Stimulated activated CD4-positive, alpha-beta T cell treated with anti-CD3 and anti-CD28 coated beads, Interleukin-1b, Interleukin-23, amount 100 ng/mL, for 24 hours (primary cell): ENCODE measurements at places on chromosomes 11 and 22.

DNA sequence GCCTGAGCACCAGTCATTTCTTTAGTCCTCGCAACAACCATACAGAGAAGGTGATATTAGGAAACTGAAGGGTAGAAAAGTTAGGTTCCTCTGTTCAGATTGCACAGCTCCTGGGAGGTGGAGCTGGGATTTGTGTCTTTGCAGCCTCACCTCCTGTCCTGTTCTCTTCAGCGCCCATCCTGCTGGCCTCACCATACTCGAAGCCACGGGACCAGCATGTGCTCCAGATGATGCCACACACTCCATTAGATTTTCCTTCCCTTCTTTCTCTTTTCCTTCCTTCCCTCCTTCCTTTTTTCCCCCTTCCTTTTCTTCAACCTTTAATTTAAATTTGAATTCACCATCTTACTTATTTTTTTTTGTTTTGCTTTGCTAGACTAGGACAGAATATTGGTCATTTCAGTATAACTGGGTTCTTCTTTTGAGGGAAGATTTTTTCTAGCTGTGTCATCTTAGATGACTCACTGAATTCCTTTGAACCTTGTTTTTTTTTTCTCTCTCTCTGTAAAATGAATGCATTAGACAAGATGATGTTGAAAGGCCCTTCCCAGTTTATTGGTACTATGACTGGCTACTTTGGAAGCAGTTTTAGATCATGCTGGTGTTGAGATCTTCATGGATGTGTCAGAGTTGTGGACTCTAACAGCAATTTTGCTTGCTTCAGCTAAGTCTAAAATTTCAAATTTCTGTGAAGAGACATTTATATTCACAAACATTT, 662.5 kb upstream of the TENM4 start:
- no peak for DNase-seq

- DNase-seq: no peak
Measured at GRCh38 chr11:38278457-38279141, 1680.6 kb upstream of the RAG2 start.

DNA sequence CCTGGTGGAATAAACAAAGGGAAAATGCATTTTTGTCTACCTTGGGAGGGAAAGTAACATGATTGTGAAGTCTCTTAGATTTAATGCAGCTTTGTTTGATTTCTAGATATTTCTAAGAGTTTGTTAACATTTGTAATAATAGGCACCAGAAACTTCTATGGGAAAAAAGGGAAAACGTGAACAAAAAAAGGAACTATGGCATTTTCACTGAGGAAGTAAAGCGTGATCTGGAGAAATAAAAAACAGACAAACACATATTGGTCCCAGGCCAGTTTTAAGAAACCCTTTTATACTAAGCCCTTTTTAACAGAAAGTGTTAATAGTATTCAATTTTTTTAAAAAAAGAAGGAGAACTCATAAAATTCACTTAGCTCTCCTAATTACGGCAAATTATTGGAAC, 6.9 kb upstream of the MS4A7 start:
- DNase-seq: no peak

GRCh38 chr11:9626496-9627394, 37.1 kb upstream of the SWAP70 start:
- DNase-seq: no peak

DNA sequence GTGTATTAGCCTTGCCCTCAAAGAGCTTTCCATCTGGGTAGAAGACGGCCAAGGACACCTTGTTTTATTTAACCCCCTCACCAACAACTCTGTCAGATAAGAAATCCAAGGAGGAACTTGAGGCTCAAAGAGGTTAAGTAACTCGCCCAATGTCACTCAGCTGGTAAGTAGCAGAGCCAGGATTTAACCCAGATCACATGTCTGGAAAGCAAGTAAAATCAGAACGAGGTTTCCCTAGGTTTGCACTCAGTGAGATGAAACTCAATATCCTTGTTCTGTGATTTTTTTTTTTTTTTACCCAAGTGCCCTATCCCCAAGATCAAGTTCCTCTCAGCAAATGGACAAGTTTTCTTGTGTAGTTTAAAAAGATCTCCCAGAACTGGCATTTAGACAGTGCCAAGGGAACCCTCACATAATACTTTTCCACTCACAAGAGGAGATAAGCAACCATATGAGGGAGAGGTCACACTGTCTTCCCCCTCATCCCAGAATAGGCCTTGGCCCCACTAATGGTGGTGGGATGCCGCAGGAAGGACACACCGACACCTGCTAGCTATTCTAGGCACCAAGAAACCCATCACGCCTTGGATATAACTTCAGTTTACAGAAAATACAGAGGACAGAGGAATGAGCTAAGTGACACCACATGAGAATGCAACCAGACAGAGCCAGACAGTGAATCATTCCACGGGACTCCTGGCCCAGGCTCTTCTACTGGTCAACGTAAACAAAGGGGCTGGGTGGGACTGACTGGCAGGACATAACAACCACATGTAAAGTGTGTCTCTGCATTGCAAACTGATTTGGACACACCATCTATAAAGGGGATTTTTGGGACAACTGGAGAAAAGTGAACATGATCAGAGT, 8.6 kb upstream of the ARAP1 start:
- no peak for DNase-seq

- no peak for DNase-seq
Measured at GRCh38 chr22:41513391-41513790, 30.9 kb downstream of the POLR3H start.

- no peak for DNase-seq
Measured at GRCh38 chr11:57162179-57162898, 19.4 kb upstream of the LRRC55 start.

GRCh38 chr22:42970029-42970428, 44.9 kb downstream of the PACSIN2 start:
- DNase-seq: no peak

DNA sequence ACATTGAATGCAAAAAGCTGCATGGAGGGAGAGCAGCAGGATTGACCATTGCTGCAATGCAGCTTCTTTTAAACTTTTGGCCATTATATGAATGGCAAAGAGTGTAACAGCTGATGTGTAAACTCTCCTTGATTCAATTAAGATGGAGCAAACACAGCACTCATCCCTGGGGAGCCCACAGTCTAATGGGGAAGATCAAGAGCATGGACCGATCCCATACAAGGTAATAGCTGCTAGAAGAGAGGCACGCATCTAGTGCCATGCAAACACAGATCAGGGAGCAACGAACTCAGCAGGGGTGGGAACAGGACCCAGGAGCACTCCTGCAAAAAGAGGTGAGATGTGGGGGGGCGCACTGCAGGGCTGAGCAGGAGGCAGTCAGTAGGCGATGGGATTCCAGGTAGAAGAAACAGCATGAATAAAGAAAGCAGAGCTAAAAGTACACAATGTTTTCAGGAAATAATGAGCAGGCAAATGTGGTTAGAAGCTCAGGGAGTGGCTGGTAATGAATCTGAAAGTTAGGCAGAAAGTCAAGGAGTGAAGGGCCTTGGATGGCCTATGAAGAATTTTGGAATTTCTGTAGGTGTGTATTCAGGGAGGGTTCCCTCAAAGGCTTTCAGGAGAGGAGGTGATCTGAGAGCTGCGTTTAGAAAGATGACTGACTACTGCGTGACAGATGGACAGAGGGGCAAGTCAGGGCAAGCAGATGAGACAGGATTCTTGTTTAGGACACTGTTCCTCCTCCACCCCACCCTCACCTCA, 17.2 kb upstream of the BMAL1 start:
- DNase-seq: no peak

DNA sequence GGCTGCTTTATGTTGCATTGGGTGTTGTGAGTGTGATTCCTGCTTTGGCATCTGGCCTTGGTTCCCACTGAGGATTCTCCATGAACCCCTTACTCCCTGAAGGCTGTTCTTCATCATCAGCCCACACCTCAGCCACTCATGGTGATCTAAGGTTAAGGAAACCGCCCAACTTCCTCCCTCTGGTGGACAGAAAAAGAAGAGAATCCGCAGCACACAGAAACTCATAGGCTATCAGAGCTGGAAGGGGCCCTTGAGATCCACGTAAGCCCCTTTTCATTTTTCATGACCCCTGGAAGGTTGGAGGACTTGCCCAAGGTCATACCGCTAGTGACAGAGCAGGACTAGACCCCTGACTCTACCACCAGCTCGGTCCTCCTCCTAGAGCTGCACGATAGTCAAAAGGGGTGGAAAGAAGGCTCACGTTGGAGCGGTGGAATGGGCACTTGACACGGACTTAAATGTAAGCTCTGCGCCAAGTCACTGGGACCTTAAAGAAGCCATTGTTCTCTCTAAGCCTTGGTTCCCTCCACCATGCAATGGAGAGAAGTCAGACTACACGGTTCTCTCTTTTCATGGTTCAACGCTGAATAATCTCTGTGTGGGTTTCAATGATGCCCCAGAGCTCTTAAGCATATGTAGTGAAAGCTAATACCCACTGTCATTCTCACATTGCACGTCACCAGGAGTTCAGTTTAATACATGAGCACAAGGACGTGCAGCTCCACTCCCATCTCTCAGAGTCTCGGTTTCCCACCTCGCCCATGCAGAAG, 83.6 kb upstream of the CRTAM start:
- no peak for DNase-seq

GRCh38 chr11:84384731-84385130, 1098.6 kb upstream of the CCDC90B start:
- DNase-seq: no peak

DNA sequence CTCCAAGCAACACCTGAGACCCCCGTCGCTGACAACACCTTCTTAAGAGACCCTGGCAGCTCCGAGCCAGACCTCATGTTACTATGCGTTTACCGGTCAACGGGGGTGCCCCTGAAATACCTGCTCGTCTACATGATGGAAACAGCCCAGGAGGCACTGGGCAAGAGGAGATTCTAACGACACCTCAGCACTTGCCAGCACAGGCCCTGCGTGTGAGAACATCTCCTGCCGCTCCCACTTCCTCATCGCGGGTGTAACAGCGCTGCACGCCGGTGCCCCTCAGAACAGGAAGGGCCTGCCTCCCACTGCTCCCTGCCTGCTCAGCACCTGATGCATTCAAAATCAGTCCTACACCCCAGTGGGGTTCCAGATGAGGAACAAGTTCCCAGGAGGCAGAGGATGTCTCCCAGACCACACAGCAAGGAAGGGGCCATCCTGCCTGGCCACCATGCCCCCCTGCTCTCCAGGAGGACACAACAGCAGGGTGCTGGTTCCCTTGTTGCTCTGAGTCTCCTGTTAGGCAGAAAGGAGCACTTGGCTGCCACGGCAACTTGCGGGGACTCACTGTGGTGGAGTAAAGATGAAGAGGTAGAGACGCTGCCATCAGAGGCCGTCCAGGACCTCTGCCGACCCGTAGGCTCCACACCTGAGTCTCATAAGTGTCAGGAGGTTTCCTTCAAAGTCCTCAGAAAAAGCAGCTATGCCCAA, 2.1 kb downstream of the TOLLIP start:
- no peak for DNase-seq

GRCh38 chr11:102447193-102447592, 5.4 kb downstream of the TMEM123 start:
- DNase-seq: no peak

DNA sequence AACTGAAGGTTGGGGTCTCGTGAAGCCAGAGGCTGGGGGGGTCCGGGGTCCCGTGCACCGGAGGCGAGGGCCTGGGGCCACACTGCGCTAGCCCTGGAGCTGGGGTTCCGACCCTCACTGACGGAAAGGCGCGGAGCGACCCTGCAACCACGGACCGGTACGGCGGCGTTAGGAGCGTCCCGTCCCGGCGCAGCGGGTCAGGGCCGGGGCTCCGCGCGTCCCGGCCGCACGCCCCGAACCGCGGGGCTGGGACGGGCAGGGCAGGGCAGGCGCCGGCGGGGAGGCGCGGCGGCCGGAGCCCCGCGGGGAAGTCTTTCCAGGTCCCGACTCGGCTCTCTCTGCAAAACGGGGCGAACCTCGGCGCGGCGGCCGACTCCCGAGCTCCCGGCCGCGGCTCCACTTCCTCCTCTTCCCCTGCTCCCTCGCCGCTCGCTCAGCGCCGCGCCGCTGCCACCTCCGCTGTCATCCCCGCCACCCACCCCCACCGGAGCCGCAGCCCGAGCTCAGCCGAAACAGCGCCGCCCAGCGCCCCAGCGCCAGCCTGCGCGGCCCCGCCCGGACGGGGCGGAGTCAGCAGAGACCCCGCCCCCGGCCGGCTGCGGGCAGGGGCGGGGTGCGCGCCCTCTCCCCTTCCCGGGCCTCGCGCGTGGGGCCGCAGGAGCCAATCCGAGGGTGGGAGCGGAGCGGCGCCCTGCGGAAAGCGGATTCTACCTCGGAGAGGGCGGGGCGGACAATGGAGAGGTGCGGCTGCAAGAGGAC, at the start of gene GDPD5:
GDPD5 (minus strand) TSS at position 509 of the 759 bp plus-strand sequence. CDS start 48,206 bp downstream, outside the sequence.
- DNase-seq: peak; percentile 57

DNA sequence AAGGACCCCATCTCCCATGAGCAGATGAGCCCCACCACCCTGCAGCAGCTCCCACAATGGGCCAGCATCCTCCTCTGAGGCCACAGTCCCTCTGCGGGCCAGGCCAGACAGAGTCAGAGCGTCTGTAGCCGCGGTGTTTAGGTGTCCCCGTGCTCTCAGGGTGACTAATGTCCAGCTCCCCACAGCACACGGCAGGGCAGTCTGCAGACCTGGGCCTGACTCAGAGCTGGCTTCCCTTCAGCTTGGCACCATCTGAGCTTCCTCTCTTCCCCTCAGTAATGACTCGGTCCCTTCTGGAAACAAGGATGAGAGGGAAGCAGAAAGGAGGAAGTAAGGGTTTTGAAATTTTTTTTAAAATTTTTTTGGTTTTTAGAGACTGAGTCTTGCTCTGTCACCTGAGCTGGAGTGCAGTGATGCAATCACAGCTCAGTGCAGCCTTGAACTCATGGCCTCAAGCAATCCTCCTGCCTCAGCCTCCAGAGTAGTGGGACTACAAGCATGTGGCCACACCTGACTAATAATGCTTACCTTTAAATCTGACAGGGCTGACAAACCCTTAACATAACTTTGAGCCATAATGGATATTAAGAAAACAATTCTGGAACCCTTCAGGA, 28.5 kb downstream of the LRRC74B start:
- DNase-seq: no peak

- no peak for DNase-seq
Measured at GRCh38 chr11:109644152-109644551, 222.2 kb downstream of the C11orf87 start.

GRCh38 chr11:17739945-17740338, 5.4 kb downstream of the KCNC1 start:
- no peak for DNase-seq

- DNase-seq: no peak
Measured at GRCh38 chr22:38018938-38019827, 34.8 kb upstream of the SOX10 start.

DNA sequence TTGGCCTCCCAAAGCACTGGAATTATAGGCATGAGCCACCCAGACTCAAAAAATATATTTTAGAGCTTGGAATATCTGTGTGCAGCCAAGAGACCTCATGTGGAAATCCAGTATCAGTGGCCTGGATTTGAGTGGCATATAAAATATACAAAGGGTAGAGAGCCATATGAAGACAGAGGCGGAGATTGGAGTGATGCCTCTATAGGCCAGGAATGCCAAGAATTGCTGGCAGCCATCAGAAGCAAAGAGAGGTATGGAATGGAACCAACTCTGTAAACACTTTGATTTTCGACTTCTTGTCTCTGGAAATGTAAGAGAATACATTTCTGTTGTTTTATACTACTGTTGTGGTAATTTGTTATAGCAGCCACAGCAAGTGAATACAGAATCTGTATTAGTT, 123.0 kb downstream of the PLEKHA7 start:
- DNase-seq: no peak
